ENCODE measurements at places on chromosomes 6 and 20.
A peak's percentile ranks its signal among the peaks of the same experiment; 100 is the strongest.

GRCh38 chr6:157715728-157716164, 107.3 kb upstream of the SNX9 start:
- no peak for DNase-seq

DNA sequence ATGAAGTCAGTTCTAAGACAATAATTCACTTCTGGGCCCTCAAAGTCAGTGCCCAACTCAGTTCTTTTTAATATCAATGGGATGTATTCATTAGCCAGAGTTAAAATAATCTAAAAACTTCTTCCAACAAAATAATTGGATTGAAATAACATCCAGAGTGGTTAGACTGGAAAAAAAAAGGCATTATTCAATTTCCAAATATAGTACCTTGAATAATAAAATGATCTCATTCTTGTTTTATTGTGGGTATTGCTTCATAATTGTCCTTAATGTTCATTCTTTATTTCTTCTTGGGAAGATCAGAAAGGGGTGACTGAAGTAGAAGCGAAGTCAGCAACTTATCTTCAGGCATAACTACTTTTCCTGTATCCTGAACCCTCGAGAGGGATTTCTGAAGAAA, 85.1 kb upstream of the JARID2 start:
- DNase-seq: no peak

GRCh38 chr20:44234566-44235317, 12.4 kb upstream of the GDAP1L1 start:
- DNase-seq: no peak

- no peak for DNase-seq
Observed at GRCh38 chr6:52666071-52666470, 4.8 kb upstream of the TMEM14A start.

DNA sequence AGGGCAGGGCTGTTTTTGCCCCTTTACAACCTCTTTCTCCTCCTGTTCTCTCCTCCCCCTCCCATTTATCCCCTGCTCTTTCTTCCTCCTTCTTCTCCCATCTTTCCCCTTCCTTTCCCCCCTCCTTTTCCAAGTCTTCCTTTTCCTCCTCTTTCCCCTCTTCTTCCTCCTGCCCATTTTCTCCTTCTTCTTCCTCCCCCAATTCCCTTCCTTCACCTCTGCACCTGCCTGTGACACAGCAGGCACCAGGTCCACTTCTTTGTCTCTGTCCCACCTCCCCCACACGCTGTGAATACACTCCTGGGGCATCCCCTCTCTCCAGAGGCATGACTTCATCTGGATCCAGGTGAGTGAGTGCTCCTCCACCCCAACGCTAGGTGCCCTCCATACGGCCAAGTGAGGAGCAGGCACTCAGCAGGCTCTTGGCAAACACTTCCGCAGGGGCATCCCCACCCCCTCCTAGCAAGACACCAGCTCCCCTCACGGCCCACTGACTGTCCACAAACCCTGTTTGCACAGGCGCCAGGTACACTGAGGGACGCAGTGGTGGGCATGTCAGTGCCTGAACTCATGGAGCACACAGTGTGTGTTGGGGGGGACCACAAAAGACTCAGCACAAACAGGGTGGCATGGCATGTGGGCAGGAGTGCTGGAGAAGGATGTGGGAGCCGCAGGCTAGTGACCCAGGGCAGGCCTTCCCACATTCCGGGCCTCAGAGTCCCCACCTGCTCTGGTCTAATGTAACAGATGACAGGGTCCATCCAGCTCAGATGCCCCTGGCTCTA, 10.7 kb upstream of the TLDC2 start:
- DNase-seq: no peak

DNA sequence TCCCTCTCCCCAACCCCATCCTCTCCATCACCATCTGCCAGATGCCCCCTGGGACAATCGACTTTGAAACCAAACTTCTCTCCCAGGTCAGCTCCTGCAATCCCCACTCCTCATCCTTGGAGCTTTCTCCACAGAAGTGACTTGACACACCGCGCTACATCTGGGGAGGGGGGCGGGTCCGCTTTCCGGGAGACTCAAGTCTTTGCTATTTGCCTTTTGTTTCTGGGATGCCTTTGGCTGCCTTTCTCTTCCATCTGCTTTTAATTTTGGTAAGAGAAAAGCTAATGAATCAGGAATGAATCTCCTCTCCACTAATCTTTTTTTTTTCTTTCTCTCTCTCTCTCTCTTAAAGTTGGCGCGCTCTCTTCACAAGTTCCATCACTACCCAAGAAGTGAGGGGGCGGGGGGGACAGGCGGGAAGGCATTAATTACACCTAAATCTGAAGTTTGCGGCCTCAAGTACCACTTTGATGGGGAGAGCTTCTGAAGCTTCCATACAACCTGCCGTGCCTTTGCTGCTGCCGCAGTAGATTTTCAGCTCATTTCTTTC, 664 bp upstream of the TPBG start:
- DNase-seq: no peak

DNA sequence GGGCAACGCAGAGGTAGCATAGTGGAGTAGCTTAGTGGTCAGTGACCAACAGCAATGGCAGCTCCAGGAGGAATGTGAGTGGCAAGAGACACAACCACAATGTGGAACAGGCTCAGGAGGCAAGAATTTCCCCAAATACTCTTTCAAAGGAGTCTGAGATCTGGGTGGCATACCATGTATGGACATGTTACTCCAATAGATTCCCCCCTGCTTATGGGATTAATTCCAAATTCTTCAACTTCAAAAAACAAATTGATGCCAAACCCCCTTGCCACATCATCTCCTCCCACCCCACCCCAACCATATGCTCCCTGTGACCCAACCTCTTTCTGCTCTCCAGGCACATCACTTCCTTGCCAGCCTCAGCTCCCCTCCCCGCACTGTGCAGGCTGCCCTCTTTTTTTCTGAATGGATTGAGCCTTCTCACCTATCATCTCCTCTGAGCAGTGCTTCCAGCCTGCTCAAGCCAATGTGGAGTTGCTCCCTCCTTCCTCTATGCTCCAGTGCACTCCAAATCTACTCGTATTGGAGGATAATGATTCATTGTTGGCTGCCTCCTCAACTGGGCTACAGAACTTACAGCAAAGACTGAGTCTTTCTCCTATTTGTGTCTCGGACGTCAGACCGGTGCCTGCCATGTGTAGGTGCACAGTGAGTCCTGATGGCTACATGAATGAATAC, 93.0 kb upstream of the CEP85L start:
- no peak for DNase-seq

GRCh38 chr20:50498071-50498776, 12.0 kb upstream of the PTPN1 start:
- DNase-seq: no peak

GRCh38 chr20:36606158-36607066, 833 bp downstream of the RAB5IF start:
- DNase-seq: no peak

- DNase-seq: no peak
Observed at GRCh38 chr20:63090682-63091571, 84.2 kb upstream of the BHLHE23 start.

GRCh38 chr6:136326038-136326553, 36.5 kb upstream of the BCLAF1 start:
- no peak for DNase-seq

DNA sequence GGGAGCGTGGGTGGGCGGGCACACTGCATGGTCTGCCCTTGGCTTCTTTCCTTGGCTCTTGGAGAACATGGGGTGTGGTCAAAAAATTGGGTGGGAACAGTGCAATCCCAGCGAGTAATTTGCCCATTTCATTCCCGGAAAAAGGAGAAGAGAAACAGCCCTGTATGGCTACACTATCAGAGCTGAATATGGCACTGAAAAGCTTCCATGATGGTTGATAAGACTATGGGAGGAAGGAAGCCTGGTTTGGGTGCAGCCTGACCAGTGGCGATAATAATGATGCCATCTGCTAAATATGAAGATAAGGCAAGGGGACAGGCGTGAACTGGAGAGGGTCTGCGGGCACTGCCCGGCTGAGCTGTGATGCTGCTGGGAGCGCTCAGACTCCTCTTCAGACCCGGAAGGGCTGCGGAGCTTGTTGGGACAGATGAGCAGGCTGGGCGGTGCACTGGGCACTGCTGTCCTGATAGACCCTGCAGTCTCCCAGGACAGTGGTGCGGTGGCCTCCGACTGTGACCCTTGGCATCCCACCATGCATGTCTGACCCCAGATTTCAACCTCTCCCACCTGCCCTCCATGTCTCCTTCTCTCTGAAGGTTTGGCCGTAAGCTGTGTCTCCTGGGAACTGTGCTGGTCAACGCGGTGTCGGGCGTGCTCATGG, 10.2 kb downstream of the SLC22A1 start:
- no peak for DNase-seq

DNA sequence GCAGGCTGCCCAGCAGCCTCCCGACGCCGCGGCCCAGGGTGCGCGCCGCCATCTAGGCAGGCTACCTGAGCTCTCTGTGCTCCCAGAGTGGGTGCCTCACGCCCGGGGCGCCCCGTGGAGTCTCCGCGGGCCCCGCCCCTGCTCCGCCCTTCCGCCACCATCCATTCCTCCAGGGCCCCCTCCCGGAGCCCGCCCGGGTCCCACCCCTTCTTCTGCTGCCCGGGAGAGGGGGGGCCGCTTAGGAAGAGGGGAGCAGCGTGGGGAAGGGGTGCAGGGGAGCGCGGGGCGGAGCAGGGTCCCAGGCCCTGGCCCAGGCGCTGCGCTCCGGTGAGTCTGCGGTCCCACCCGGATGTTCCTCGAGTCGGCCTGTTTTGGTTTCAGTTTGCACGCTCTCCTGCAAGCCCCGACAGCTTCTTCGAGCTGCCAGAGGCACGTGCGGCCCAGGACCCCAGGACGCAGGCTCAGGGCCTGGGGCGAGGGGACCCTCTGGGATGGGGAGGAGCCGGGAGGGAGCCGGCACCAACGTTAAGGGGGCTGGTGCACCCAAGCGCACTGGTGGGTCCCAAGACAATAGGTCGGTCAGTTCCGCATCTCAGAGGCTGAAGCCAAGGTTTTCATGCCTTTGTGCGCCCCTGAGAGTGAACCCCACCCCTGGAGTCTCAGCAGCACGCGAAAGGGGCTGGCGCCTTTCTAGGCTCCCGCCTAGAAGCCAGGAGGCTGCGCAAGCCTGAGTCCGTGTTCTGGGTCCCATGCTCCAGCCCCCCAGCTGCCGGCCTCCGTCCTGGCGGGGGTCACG, at the start of gene ACSS1:
Gene ACSS1, minus strand, starts transcription at position 89 of the 796 bp plus-strand sequence. Its CDS starts 37 bp downstream, at position 52.
- DNase-seq: peak; percentile 54

- DNase-seq: no peak
Observed at GRCh38 chr6:16822975-16823717, 61.9 kb upstream of the ATXN1 start.

DNA sequence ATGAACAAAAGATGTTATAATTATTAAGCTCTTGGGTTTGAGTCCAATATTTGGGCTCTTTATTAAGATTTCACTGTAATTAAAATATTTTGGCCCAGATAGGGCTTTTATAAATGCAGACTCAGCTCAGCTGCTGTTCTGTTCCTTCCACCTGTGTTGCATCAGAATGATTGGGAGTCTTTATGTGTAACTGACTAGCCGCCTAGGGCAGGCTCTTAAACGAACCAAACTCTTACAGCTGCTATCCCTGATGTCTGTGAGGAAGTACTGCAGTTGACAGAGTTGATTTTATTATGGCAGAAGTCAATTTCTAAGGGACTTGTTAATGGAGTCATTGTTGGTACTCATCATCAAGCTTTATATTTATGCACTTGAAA, 144.7 kb downstream of the MYO6 start:
- DNase-seq: no peak

GRCh38 chr6:20640181-20640580, 105.9 kb downstream of the CDKAL1 start:
- no peak for DNase-seq

DNA sequence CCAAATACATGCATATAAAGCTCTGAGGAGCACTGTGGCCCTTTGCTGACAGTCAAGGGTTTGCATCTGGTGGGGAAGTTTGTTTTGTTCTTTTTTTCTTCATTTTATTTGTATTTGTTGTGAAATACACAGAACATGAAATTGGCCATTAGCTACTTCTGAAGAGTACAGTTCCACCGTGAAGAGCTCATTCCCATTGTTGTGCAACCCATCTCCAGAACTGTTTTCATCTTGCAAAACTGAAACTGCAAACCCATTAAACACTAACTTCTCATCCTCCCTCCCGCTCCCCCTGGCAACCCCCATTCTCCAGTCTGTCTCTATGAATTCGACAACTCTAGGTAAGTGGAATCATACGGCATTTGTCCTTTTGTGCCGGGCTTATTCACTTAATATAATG, 231.3 kb downstream of the TFAP2C start:
- DNase-seq: no peak
